ENCODE measurements at places on chromosomes 13 and 19.
A peak's percentile ranks its signal among the peaks of the same experiment; 100 is the strongest.

DNA sequence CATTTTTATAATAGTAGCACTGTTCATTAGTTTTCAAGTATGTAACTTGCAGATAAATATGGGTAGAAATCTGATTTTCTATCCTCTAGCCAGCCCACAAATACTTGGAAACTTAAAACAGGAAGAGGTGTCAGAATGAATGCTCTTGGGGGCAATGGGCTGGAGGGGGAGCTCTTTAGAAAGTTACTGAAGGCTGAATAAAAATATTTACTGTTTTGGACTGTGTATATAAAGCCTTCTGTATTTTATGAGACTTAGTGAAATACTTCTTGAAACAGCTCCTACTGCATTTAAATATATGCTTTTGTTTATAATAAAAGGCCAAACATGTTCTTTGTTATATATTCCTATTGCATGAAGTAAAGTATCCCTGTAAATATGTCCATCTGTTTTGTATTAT lies 138.8 kb downstream of the RGCC start:
- DNase-seq, result no peak

DNA sequence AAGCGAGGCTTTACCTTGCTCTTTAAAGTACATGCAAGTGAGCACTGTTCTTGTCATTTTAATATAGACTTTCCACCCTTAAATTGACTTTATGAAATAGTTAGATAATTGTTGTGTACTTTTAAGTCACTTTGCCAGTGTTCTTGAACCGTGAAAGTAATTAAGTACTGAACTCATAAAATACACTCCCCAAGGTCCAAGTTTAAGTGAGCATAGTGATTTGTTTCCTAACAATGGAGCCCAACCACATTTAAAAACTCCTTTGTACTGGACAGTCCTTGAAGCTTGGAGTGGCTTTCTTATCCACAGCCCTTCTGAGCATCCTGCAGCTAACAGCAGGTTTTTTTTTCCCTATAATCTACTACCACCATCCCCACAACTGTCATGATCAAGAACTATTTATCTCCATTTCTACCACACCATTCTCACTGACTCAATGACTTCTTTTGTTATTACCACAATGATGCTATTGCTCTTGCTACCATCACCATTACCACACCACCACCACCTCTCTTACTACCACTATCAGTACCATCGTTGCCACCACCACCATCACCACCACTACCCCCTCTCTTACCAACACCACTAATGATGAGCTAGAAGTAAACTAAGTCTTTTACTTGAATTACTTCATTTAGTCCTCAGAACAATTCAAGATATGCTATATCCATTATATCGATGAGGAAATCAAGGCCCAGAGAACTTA lies 452.6 kb downstream of the DIAPH3 start:
- DNase-seq, result no peak

DNA sequence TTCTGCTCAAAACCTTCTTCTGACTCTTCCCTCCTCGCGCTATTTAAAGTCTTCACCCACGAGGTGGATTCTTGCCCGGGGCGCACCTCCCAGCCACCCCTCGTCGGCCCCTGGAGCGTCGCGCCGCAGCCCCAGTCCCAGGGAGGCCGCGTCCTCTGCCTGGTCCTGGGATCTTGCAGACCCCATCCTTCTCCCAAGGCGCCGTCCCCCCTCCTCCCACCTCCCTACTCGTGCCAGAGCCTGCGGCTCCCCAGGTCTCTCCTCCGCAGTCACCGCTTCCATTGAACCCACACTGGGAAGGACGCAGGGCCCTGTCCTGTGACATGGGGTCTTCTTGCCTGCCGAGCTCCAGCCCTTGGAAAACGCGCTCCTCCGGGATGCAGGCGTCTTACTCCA lies 486 bp downstream of the ZNF808 start:
- no peak for DNase-seq

- peak; percentile 35 for DNase-seq
Measured at GRCh38 chr13:29709407-29710069, 114.0 kb upstream of the SLC7A1 start.

- no peak for DNase-seq
Measured at GRCh38 chr13:92054389-92054788, 656.0 kb downstream of the GPC5 start.

- DNase-seq, result no peak
Measured at GRCh38 chr13:77489566-77490337, 45.8 kb upstream of the SCEL start.

- DNase-seq, result no peak
Measured at GRCh38 chr19:48244281-48244680, 11.4 kb downstream of the CARD8 start.

- peak; percentile 29 for DNase-seq
Measured at GRCh38 chr19:15449620-15450527, at the start of gene WIZ. TSS of gene WIZ (minus strand) at chr19:15449956. CDS start at chr19:15448307, 1,649 bp downstream.

DNA sequence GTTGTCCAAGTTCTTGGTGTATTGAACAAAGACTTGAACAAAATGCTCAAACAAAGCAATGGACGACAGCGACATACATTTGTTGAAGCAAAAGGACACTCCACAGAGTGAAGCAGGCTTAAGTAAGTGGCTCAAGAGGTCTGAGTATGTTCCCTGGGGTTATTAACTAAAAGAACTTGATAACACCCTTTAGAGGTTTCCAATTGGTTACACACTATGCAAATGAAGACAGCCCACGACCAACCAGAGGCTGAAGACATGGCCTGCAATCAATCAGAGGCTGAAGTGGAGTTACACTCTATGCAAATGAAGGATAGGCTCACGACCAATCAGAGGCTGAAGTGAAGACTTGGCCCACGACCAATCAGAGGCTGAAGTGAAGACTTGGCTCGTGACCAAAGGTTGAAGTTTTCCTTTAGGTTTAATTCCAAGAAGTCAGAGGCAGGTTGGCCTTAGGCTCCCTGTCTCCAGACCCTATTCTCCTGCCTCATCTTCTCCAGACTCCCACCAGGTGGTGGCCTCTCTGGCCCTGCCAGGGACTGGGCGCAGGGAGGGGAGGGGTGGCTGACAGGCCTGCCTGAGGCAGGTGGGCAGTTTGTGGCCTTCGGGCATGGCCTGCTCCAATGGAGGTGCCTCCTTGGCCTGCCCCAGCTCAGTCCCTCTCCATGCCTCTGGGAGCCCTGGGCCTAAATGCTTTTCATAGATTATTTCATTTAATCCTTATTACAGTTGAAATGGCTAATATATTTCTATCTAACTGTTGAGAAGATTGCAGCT lies 38.1 kb downstream of the CCDC169 start:
- no peak for DNase-seq

DNA sequence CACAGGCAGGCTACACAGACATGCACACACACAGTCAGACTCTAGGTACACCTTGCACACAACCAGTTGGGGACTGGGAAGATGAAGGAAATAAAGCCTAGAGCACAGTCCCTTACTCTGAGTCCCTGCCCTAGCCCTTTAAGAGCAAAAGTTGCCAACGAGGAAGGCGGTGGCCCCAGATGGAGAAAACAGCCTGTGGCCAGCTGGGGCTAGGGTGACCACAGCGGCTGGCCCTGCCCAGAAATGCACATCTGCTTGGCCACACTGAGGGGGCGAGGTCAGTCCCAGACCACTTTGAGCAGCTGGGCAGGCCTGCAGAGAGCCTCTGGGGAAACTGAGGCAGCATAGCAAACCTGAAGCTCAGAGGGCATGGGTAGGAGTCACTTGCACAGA lies 52.3 kb downstream of the PTPRS start:
- no peak for DNase-seq

- no peak for DNase-seq
Measured at GRCh38 chr13:67664502-67664901, 434.4 kb upstream of the PCDH9 start.

GRCh38 chr19:46451352-46451751 lies 20.0 kb downstream of the PNMA8A start:
- DNase-seq, result peak; percentile 45

- no peak for DNase-seq
Measured at GRCh38 chr19:14632286-14632685, 42.4 kb downstream of the ADGRE3 start.

DNA sequence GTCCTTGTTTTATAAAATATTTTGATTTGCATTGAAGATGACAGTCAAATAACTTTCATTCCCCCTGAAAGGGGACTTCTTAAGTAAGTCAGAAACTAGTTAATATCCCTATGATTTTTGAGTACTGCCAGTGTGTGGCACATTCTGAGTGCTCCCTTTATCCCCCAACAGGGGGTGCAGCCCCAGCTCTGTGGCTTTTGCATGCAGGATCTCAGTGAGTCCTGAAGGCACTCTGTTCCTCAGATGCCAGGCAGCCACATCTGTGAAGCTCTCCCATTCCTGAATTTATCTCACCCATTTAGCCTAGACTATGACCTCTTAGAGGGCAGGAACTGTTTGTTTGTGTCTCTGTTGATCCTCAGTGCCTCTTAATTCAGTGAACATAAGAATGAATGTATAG lies 123.1 kb downstream of the CDK8 start:
- no peak for DNase-seq

DNA sequence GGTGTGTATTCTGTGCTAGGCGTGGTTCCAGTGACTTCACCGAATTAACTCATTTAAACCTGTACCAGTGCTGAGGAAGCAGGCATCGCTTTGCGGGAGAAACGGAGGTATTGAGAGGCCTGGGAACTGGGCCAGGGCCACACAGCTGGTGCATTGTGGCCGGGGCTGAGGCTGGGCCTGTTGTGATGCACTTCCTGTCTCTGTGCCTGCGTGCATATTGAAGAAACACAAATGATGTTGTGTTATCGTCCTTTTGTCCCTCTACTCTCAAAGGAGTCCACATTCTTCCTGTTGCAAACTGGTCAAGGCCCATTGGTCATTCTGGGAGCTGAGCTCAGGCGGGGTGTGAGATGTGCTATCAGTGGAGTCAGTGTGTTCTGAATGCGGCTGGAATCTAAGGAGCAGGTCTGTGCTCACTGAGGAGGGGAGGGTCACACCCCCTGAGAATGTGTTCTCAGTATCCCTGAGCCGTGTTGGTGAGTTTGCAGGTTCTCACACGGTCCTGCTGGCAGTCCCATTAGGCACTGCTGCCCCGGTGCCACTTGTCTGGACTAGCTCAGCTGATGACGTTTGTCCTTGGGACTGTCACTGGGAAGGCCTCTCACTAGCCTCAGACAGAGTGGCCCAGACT lies 62.1 kb downstream of the ARHGEF7 start:
- DNase-seq, result peak; percentile 26

- DNase-seq, result no peak
Measured at GRCh38 chr19:7674010-7675005, 2.6 kb upstream of the MCEMP1 start.

GRCh38 chr13:52599037-52599847 lies 43.0 kb upstream of the HNRNPA1L2 start:
- DNase-seq, result peak; percentile 43

Data from NCI-H1105 treated with DMSO at 0.1 percent for 48 hours (cell line).